ENCODE measurements at places on chromosomes 7 and 10.
A peak's percentile ranks its signal among the peaks of the same experiment; 100 is the strongest.

DNA sequence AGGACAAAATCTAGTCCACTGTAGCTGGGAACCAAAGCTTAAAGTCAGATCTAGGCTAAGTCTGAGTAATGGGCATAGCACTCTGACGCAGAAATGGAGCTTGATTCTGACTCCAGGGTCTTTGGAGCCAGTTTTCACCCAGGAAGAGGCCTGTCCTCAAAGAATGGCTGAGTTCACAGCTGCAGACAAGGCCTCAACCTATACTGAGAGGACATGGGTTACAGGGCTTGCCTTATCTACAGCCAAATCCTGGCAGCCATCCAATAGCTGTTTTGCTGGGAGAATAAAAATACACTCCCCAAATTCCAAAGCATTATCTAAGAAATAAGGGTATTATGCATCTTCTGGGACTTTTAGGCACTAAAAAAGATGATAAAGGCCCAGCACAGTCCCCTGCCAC is 154.8 kb downstream of the RAPGEF5 start:
- DNase-seq, result no peak

GRCh38 chr7:29091715-29092114 is 54.6 kb downstream of the CPVL start:
- DNase-seq, result no peak

GRCh38 chr10:112915590-112916572 is 34.2 kb upstream of the TCF7L2 start:
- no peak for DNase-seq

GRCh38 chr10:128908099-128908498 is 558.9 kb upstream of the MGMT start:
- DNase-seq, result no peak

- no peak for DNase-seq
Measured at GRCh38 chr7:35551321-35552081, 143.4 kb downstream of the HERPUD2 start.

DNA sequence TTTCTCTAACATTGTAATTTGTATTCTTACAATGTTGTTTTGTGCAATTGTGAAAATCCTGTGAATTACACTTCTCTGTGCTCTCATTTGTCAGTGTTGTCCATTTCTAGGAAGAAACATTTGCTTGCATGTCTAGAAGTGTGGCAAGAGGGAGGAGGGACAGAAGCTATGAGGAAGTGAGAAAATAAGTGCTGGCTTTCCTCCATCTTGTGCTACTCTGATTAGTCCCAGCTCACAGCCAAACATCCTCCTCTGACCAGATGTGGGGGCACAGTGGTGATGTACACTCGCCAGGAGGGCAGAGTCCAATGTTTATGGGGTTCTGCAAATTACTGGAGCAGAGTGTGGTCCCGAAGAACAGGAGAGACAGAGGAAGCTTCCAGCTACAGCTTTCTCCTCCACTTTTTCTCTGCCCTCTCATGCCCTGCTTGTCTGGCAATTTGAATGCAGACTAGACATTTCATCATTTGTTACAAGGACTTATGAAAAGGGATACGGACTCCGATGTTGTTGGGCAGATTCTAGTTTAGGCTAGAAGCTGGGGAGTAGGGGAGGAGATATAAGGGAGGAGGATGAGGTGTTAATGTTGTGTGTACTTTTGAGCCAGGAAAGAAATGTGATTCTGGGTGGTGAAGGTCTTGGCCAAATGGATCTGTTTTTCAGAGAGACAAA is 131.0 kb upstream of the C1GALT1 start:
- no peak for DNase-seq

DNA sequence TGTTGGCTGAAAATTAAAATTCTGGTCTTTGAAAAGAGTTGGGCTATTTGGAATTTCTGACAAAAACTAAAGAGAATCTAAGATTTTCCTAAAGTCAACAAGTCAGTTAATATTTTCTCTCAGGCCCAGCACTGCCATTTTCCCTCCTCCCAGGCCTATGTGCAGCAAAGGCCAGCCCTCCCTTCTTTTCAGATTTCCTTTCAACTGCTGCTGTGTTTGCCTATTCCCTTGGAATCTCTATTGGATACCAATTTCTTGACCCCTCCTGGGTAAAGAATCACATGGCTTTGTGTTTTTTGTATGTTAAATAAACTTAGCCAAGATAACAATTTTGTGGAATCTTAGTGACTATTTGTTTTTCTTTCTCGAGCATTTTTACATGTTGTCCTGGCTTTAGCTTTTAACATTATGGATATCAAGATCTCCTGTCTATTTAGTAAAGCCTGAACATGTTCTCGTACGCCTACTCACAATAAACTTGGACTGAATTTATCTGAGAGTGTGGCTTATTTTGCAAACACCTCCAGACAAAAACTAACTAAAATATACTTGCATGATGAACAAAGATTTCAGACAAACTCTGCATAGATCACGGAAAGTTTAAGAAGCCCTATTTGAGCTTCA is 19.9 kb downstream of the MACC1 start:
- no peak for DNase-seq

GRCh38 chr10:109191823-109192222 is 731.5 kb downstream of the XPNPEP1 start:
- DNase-seq, result no peak

GRCh38 chr7:44519546-44519945 is 21.6 kb downstream of the NPC1L1 start:
- no peak for DNase-seq

DNA sequence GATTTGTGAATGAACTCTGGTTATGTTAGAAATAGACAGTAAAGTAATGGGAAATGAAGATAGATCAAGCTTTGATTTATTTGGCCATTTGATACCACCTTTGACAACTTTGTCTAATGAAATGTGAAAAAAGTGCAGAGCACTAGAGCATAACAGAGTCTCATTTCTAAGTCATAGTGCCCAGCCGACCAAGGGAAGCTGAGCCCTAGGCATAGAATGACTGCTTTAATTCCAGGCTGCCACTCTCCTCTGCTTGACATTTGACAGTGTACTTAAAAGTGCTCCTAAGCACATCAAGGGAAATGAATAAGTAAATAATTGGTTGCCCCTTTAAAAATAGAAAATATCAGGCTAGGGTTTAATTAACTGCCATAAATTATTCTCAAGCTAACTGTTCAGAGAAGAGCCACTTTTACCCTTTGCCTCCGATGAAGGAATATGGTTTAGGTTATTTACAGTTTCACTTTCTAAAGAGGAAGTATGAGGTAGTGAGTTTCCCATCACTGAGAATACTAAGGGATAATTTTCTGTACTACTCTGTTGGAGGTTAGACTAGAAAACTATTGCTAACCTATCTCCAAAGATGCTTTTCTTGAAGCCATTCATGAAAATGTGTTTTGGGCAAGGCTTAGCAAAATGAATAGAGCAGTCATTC is 591.6 kb downstream of the REEP3 start:
- no peak for DNase-seq

DNA sequence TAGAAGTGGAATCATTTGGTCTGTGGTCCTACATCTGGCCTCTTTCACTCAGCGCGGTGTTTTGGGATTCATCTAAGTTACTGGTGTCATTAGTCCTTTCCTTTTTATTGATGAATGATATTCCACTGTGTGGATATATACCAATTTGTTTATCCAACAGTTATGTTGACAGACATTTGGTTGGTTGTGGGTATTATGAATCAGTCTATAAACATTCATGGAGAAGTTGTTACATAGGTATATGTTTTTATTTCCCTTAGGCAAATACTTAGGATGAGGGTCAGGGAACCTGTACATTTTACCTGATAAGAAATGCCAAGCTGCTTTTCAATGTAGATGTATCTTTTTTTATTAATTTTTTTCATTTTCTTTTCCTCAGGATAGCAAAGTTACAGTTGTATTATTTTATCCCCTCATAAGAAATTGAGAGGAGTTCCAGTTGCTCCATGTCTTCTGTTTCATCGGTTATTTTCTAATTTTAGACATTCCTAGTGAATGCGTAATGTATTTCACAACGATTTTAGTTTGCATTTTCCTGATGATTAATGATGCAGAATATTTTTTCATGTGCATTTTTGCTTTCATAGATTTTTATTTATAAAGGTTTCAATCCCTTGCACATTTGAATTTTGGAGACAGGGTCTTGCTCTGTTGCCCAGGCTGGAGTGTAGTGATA is 203.8 kb upstream of the SH2B2 start:
- no peak for DNase-seq

- DNase-seq, result no peak
Measured at GRCh38 chr7:124130-124949, 68.0 kb upstream of the FAM20C start.

GRCh38 chr10:2791774-2792443 is 275.4 kb upstream of the PFKP start:
- no peak for DNase-seq

DNA sequence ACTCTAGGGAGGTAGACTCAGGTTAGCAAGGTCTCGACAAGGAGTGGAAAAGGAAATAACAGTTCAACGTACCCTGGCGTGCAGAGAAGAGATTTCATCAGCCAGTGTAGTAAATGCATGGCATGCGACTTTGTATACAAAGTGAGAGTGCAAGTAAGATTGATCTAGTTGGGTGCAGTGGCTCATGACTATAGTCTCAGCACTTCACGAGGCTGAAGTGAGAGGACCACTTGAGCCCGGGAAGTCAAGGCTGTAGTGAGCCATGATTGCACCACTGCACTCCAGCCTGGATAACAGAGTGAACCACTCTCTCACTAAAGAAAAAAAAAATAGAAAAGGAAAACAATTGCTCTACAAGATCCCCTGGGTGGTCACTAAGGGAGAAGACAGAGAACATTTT is 528.6 kb downstream of the SORCS1 start:
- no peak for DNase-seq

DNA sequence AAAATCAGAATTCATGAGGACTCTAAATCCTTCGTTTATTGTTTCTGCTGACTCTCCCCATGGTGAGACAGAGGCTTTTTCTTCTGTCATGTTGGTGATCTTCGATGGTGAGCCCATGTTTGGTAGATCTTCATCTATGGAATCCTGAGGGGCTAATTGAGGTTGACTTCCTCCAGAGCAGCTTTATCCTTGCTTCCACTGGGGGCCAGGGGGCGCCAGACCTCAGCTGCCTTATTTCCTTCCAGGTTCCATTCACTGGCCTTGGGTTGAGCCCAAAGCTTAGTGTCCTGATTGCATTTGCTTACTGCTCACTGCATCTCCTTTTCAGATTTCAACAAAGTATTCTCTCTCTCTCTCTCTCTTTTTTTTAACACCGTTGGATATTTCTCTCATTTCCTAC is 80.7 kb downstream of the GCC1 start:
- no peak for DNase-seq

- peak; percentile 35 for DNase-seq
Measured at GRCh38 chr10:45249978-45250693, 65.3 kb downstream of the OR13A1 start.

DNA sequence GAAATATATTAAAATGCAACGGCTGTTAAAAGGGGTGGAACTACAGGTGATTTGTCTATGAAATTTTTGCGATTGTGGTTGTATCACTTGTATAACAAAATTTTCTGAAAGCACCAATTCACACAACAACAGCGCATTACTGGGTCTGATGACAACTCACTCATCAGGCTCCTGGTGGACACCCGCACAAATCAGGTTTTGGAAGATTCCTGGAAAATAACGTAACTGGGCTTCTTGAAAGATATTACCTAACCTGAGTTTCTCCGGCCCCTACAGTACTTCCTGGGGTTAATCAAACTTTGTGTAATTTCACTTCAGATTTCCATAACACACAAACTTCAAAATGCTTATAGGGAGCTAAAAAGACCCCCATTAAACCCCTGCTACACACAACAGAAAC is 7.6 kb downstream of the SNX8 start:
- no peak for DNase-seq

DNA sequence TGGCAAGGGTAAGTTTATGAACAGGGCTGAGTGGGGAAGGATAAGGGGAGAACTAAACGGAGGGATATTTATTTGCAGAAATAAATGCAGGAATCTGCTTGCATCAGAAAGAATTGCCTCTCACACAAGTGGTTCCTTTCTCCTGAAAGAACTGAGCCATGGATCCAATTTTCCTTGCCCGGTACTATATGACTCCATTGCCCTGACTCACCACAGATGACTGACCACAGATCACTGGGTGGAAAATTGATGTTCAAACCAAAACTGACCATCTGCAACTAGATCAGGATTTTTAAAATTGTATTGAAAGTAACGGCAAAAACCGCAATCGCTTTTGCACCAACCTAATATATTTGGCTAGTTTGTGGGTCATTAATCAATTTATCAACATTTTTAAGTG is 6.2 kb upstream of the MACC1 start:
- no peak for DNase-seq

GRCh38 chr10:30858499-30858898 is 173.2 kb downstream of the ZNF438 start:
- no peak for DNase-seq

- DNase-seq, result no peak
Measured at GRCh38 chr10:71765906-71766716, 7.2 kb downstream of the VSIR start.

DNA sequence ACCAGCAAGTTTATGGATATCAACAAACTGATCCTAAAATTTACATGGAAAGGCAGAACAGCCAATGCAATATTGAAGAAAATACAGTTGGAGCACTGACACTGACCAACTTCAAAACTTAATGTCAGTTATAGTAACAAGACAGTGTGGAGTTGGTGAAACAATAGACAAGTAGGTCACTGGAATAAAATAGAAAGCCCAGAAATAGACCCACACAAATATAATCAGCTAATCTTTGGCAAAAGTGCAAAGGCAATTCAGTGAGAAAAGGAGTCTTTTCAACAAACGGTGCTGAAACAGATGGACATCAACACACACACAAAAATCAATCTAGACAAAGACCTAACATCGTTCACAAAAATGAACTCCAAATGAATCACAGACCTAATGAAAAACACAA is 13.8 kb downstream of the RSU1 start:
- no peak for DNase-seq

DNA sequence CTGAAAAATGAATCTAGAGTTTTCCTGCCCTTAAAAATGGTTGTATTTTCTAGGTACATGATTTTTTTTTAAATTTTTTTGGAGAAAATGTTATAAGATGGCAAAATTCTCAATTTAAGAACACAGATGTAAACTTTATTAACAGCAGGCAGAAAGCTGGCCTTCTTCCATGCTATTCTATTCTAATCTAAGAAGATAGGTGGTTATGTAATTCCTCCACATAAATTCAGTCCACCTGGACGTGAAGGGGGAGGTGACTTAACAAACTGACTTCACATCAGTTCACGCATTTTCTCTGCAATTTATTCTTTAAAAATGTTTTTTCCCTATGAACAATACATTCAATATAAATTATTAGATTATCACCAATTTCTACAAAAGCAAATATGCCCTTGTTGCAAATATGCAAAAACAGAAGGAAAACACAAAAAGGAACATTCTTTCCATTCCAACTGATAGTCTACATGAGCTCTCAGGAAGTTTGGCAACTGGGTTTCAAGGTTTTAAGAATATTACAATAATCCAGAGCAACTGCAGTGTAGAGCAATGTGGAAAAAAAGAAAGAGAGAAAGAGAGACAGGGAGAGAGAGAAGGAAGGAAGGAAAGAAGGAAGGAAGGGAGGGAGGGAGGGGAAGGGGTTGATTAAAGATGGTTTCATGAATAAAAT is 76.8 kb downstream of the HIBADH start:
- no peak for DNase-seq

DNA sequence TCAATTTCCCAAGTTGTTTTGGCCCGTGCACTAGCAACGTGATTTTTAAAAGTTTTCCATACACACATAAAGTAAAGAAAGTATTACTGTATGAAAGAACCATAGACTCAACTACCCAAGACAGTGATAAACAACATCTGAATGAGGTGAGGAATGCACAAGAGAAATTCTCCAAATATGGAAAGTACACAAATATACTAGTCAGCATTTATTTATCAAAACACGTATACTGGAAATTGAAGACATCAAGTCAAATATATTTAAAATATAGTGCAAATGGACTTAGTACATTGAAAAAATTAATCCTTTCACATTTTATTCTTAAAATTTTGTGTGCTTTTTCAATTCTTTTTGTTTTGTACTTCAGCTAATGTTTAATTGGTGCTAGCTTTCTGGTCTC is 143.6 kb downstream of the ARL4A start:
- DNase-seq, result no peak

Data from NCI-H2171 (cell line).